ENCODE measurements at places on chromosomes 1 and 21. TPM values are rescaled to one million over a fixed set of nuclear protein-coding genes. Genes with fewer than 3 reads are reported as not detected.

The PKP1 gene
- 0.04 TPM for polyA plus RNA-seq

The SPATA6 gene
- polyA plus RNA-seq = 4.6 TPM

The EVA1C gene
- 5.7 TPM for polyA plus RNA-seq

The DEGS1 gene
- polyA plus RNA-seq = 193 TPM

The LCE2B gene
- not detected for polyA plus RNA-seq

The AQP10 gene
- not detected for polyA plus RNA-seq

The TMEM51 gene
- polyA plus RNA-seq = 25.5 TPM

The ADORA3 gene
- polyA plus RNA-seq = not detected

The KCND3 gene
- polyA plus RNA-seq = 0.06 TPM

The HDAC1 gene
- 157 TPM for polyA plus RNA-seq

The ETV3L gene
- polyA plus RNA-seq = 0.04 TPM

The DIO1 gene
- not detected for polyA plus RNA-seq

The ZNF683 gene
- polyA plus RNA-seq = not detected

The CLCA1 gene
- not detected for polyA plus RNA-seq

The FMOD gene
- polyA plus RNA-seq = 5.4 TPM

The GPR25 gene
- polyA plus RNA-seq = not detected

The CELA3A gene
- not detected for polyA plus RNA-seq

The SYCP1 gene
- not detected for polyA plus RNA-seq

The RIPK4 gene
- not detected for polyA plus RNA-seq

The GUCA2A gene
- polyA plus RNA-seq = not detected

The B3GALT2 gene
- 5.7 TPM for polyA plus RNA-seq

The ZNF593OS gene
- polyA plus RNA-seq = not detected

The MMP23B gene
- polyA plus RNA-seq = 4.9 TPM

The DBT gene
- polyA plus RNA-seq = 11.4 TPM

The KRTAP21-2 gene
- polyA plus RNA-seq = not detected

The FAM20B gene
- polyA plus RNA-seq = 29.3 TPM

The APCS gene
- not detected for polyA plus RNA-seq

The S100A3 gene
- polyA plus RNA-seq = 3.2 TPM

The PROK1 gene
- polyA plus RNA-seq = not detected

The MYBPH gene
- polyA plus RNA-seq = 0.09 TPM

The CACNA1S gene
- not detected for polyA plus RNA-seq

The FAM72B gene
- polyA plus RNA-seq = 3.5 TPM

The ACTL8 gene
- polyA plus RNA-seq = 0.05 TPM

The HTR6 gene
- not detected for polyA plus RNA-seq

The AMY1B gene
- not detected for polyA plus RNA-seq

The FALEC gene
- polyA plus RNA-seq = not detected

The TDRD10 gene
- polyA plus RNA-seq = not detected

The EMC1 gene
- polyA plus RNA-seq = 68.7 TPM

The MAP3K21 gene
- 0.24 TPM for polyA plus RNA-seq

The ANGPTL1 gene
- polyA plus RNA-seq = 0.16 TPM

The VANGL2 gene
- polyA plus RNA-seq = 3.4 TPM

The THEM4 gene
- 20.3 TPM for polyA plus RNA-seq

The ERI3 gene
- polyA plus RNA-seq = 46.2 TPM

The RGS7 gene
- polyA plus RNA-seq = 0.29 TPM

The CD2 gene
- not detected for polyA plus RNA-seq

The RHOU gene
- polyA plus RNA-seq = 1.4 TPM

The TEX38 gene
- not detected for polyA plus RNA-seq

The MYOG gene
- not detected for polyA plus RNA-seq

The FLAD1 gene
- 30.2 TPM for polyA plus RNA-seq

The ATP1A4 gene
- not detected for polyA plus RNA-seq

The F13B gene
- not detected for polyA plus RNA-seq

The OLFML3 gene
- polyA plus RNA-seq = 105 TPM

The UBXN10 gene
- not detected for polyA plus RNA-seq

The FCRL5 gene
- polyA plus RNA-seq = not detected

The SMPDL3B gene
- 0.07 TPM for polyA plus RNA-seq

Data from AG04450 (cell line).